GM20000 (cell line): ENCODE measurements at places on chromosomes 11 and 22.
A peak's percentile ranks its signal among the peaks of the same experiment; 100 is the strongest.

DNA sequence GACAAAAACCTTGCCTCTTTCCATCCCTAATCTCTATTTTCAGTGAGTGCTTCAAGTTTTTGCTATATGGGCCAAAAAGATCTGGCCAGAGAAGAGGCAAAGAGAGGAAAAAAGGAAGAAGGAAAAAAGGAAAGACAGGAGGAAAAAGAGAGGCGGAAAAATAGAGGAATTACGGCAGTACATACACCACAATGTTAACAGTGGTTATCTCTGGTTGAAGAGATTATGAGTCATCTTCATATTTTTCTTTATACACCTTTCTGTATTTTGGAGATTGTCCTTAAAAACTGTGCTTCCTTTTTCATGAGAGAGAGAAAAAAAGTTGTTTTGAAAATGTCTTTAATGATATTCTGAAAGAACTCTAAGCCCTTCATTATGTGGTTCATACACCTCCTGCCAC lies 133.7 kb downstream of the SBF2 start:
- no peak for DNase-seq

- no peak for DNase-seq
Observed at GRCh38 chr11:15374418-15374817, 259.7 kb downstream of the INSC start.

- DNase-seq = no peak
Observed at GRCh38 chr11:335779-336658, 15.4 kb upstream of the IFITM3 start.

- no peak for DNase-seq
Observed at GRCh38 chr22:29477723-29478318, 2.2 kb upstream of the NEFH start.

DNA sequence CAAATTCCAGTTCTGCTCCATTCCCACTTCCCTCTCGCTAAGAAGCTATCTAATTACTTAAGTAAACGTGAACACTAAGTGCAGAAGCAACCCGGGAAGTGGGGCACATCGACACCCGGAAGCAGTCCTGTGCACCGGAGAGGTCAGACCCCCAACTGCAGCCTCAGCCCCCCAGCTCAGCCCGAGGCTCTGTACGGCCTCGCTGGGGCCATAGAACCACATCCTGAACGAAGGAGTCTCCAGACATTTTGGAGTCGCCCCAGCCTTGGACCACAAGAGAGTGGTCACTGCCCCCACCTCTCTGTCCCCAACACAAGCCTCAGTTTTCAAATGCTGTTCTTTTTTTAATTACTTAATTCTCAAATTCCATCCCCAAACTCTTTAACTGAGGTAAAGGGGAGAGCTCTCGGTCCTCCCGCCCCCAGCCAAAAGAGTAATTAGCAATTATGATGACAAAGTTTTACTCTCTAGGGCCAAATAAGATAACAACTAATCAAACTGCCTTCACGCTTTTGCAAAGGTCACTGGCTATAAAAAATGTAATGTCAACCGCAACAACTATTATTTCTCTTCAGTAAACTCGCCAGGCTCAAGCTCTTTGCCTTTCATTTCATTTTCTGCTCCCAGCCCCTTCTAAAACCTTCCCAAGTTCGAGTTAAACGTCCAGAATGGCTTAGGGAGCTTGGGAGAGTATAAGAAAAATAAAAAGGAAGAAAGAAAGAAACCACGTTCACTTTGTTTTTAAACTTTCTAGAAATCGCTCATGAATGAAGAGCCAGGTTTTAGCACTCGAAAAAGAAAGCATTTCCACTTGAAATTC lies 2.2 kb downstream of the PAX6 start:
- no peak for DNase-seq

GRCh38 chr11:5369789-5370188 lies 13.8 kb upstream of the OR51M1 start:
- DNase-seq = peak; percentile 17

DNA sequence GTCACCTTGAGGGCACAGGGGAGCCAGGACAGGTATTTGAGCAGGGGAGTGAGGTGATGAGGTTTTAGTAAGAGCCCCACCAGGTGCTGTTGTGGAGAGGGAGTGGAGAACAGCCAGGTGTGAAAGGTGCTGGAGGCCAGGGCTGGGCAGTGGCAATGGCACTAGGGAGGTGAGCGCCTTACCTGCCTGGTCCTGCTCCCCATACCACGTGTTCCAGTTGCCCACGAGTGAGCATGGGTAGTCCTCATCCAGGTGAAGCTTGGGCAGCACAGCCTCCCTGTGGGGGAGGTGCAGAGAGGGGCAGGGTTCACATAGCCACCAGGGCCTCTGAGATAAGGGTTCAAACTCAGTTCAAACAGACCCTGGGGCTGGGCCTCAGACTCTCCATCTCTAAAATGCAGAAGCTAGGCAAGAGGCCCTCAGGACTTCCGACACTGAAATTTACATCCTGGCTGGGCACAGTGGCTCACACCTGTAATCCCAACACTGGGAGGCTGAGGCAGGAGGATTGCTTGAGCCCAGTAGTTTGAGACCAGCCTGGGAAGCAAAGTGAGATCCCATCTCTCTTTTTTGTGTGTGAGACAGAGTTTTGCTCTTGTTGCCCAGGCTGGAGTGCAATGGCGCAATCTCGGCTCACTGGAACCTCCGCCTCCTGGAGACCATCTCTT lies 11.8 kb downstream of the NIPSNAP1 start:
- no peak for DNase-seq

DNA sequence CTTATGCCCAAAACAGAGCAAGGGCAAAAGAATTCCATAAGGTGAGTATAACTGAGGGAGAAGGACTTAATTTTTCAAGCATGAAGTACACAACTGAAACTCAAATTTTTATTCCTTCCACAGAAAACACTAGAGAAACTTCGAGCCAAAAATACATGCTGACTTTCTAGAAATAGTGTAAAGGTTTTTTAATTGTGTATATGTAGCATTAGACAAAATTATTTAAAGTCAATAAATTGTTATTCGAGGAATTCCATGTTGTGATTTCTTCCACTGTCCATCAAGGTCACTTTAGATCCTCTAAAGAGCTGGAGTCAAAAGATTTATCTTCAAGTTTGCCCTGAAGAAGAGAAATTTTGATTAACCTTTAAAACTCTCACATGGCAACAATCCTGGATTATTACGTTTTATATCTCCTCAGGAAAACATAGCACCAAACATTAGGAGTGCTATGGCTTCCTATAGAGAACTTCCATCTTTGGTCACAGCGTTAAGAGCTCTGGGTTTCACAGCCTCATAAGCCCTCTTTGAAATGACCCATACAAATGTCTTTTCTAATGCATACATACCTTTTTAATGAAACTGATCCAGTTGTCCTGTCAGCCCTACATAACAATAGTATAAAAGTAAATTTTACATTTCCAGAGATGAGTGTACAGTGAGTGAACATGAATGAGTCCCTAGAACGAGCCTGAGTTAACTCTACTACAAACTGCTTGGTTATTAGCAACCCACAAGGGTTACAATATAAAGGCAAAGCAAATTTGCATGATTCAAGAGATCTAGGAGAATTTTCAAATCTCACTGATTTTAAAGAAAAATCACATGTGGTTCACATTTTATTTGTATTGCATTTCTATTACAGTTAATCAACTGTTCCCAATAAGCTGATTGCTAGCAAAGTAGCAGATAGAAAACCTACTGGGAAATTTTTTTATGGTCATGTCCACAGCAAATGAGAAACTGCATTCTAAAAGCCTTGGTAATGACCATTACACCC lies 10.9 kb downstream of the TAF1D start:
- DNase-seq = no peak

GRCh38 chr11:12706545-12707499 lies 32.6 kb downstream of the TEAD1 start:
- DNase-seq = no peak

- DNase-seq = no peak
Observed at GRCh38 chr11:65438257-65439151, 15.9 kb downstream of the NEAT1 start.

DNA sequence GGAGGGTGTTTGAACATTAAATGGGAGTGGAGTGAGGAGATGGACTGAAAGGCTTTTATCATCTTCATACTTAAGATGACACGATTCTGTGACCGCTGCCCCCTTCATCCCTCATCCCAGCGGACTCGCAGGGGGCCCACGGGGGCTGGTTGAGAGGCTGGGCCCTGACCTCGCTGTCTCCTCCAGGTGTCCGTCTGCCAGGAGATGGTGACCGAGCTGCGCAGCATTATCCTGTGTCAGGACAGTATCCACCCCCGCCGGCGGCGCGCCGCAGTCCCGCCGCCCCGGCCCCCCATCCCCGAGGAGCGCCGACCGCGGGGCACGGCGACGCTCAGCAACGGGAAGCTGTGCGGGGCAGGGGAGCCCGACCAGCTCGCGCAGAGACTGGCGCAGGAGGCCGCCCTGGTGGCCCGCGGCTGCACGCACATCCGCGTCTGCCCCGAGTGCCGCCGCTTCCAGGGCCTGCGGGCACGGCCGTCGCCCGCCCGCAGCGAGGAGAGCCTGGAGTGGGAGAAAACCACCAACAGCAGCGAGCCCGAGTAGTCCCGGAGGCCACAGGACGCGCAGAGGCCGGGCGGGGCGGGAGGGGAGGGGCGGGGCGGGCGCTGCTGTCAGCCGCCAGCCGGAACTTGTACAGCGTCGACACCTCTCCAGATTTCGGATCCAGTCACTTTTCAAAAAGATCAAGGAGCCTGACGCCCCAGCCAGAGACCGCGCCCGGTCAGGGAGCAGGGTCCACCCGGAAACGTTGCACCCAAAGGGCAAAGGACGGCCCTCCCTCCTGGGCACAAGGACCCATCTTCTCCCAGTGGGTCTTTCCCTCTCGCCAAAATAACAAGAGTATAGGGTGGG lies 38.0 kb upstream of the TBCEL start:
- DNase-seq = peak; percentile 67

DNA sequence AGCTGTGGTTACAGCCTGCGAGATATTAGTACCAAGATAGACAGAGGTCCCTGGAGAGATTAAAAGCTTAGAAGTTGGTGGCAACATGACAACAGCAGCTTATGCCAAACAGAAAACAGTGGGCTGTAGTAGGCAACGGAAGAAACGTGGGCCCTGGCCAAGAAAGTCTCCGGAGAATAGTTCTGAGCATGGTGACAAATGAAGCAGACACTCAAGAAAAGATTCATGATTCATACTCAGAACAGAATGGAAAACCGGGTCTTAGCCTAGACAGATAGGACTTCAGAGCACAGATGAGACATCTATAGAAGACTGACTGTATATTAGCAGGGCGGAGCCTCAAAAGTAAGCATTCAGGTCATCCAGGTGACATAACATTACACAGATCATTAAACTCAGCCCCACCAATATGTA lies 727.4 kb downstream of the ETS1 start:
- no peak for DNase-seq

- DNase-seq = no peak
Observed at GRCh38 chr11:2275334-2276279, 5.2 kb upstream of the ASCL2 start.

DNA sequence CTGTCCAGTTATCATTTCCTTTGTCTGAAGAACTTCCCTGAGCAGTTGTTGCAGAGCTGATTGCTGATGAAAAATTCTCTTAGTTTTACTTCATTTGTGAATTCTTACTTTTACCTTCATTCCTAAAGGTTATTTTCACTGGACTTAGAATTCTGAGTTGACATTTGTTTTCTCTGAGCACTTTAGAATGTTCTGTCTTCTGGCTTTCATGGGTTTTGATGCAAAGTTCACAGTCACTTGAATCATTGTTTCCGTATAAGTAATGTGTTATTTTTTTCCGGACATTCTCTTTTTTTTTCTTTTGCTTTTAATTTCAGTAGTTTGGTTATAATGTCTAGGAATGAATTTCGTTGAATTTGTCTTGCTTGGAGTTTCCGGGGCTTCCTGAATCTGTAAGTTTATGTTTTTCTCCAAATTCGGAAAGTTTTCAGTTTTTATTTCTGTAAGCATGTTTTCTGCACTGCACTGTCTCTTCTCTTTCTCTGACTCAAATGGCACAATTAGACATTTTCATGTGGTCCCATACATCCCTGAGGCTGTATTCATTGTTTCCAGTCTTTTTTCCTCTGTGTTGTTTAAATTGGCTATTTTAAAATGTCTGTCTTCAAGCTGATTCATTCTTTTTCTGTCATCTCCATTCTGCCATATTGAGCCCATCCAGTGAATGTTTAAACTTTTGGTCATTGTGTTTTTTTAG lies 68.5 kb upstream of the NARS2 start:
- no peak for DNase-seq

DNA sequence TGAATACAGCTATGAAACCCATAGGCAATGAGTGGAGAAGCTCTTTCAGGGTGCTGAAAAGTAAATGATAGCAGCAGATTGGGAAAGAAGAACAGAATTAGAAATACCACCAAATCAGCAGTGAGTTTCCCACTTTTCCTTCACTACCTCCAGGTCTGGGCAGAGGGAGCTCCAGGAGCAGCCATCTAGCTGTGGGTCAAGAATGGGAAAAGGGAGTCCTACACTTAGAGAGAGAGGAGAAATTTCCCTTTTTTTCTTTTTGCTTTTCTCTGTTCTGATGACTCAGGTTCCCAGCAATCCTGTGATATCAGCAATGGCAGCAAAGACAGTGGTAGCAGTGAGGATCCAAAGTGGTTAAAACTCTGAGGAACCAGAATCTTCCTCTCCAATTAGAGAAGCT lies 263.9 kb downstream of the NXPE2 start:
- no peak for DNase-seq

- no peak for DNase-seq
Observed at GRCh38 chr11:36254713-36255112, 34.5 kb downstream of the COMMD9 start.

DNA sequence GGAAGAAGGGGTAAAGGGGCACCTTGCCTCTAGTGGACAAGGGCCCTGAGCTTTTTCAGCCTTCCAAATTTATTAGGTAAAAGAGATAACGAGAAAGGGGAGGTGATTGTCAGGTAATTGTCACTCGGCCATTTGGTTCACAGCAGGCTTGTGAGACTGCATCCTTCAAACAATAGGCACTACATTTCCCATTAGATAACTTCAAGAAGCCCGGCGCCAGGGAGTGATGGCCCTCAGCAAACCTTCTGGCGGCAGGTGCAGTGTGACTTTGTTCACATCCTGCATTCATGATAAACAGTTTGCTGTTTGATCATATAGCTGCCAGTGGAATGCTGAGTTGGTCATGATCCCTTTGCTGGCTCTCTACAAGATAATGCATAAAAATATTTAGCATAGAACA lies 185.1 kb downstream of the CWF19L2 start:
- DNase-seq = no peak

GRCh38 chr11:36233204-36233603 lies 56.0 kb downstream of the COMMD9 start:
- no peak for DNase-seq

DNA sequence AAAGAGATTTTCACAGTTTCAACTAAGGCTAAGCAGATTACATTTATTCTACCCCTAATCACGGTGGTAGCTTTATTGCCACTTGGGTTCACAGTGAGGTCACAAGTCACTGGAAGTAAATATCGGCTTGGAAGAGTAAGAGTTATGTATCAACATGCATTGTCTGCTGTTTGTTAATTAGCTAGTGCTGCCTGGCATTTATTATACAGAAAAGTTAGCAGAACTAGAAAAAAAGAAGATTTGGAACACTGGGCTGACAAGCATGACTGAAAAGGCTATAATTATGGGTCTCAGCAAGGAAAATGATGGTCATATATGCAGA lies 13.7 kb upstream of the RAB38 start:
- DNase-seq = no peak
